ENCODE measurements at places on chromosomes 5 and 9.

- DNase-seq = no peak
Observed at GRCh38 chr5:154830596-154830995, 19.8 kb downstream of the FAXDC2 start.

GRCh38 chr5:131221888-131222287 lies 42.0 kb upstream of the CDC42SE2 start:
- no peak for DNase-seq

DNA sequence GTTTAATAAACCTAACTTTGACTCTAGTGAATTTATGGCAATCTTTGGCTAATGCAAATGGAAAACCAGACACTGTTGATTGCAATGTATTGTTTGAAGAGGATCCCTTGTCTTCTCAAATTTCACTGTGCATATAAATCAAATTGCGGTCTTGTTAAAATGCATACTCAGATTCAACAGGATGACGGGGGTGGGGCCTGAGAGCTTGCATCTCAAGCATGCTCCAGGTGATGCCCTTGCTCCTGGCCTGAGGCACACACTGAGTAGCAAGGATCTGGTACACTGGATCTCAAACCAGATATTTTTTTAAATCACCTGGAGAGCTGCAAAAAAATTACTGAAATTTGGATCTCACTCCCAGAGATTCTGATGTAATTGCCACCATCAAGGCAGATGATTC lies 463.7 kb downstream of the DNAH5 start:
- DNase-seq = no peak

DNA sequence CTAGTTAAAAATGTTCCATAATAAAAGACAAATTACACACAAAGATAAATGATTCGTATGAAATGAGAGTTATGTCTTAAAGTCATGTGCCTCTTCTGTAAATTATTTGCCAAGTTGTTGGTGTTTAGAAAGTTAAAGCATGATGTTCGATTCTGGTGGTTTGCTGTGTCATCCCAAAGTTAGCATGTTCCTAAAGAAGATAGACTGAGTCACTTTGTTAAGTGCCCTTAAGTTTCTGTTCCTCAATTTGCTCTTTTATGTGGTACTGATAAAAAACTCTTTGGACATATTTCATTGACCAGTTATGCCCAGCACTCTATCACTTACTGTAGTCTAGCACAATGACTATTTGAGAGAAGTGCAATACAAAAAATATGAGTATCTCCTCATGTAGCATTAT lies 366.9 kb upstream of the ZNF608 start:
- no peak for DNase-seq

DNA sequence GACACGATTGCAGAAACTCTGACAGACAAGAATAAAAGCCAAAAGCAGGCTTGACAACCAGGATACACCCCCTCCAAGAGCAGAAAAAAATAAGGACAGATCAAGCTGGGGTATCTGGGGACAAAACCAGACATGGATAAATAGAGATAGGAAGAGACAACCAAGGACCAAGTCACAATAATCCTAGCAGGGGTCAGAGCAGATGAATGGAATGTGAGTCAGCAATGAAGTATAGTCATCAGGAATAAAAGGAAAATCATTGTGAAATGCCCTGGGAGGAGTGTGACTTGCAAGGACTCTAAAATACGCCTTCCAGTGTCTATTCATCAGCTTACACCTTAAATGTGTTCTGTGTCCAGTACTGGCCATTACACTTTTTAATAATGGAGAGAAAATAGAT lies 206.8 kb downstream of the CAAP1 start:
- no peak for DNase-seq

DNA sequence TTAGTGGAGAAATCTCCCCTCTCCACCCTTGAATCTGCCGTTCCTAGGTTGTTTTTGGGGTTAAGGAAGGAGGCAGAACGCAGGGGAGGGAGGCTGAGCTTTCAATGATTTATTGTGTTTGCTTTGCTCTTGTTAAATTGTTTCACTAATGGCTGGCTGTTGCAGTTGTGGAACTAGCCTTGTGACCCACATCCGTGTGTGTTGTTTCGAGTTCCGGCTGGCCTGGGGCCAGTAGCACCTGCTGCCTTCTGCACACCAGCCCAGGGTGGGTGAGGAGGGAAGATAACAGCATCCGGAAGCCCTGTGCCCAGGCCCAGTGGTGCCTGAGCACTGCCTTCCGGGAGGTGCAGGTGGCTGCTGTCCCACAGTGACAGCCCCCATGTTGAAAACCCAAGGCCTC lies 3.6 kb downstream of the ERGIC1 start:
- no peak for DNase-seq
